ENCODE measurements at places on chromosomes 6 and 20. TPM values are rescaled to one million over a fixed set of nuclear protein-coding genes. Genes with fewer than 3 reads are reported as not detected.

DNA sequence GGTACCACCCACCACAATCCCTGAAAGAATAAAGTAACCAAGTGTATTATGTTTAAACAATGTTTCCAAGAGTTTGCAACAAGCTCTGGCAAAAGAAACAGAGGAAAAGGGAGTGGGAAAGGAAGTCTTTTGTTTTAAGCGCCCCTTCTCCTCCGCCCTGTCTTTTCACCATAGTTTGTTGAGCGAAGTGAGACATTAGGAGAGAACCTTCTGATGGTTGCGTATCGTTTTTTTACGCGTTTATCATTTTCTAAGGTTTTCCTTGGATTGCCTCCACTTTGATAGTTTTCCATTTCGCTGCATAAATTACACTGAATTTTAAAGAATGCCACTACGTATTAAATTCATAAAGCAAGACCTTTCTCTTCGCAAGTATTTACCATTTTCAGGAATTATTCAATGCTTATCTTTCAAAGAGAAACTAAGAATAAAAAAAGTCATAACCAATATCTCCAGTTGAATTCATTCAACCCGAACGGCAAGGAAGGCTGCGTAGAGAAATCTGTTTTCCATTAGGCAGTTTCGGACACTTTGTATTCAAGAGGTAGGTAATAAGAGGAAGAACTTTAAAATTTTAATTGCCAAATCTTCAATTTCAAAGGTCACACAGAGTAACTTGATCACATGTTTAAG lies 920 bp upstream of the EPHA7 start:
- DNase-seq = no peak
- no peak overlapping the region for H3K27ac ChIP-seq
- H3K27me3 ChIP-seq = peaks cover 26% of the 10 kb centered on the region

DNA sequence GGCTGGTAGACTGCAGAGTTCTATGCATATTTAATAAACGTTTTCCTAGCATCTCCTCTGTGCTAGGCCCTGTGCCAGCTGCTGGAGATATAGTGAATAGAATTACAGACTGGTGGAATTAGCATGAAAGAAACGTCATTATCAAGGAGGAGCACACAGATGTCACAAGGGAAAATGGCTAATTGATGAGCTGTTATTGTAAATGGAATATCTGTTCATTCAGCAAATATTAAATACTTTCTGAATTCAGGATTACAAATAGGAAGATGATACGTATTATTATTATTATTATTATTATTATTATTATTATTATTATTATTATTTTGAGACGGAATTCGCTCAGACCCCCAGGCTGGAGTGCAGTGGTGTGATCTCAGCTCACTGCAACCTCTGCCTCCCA lies 1.2 kb downstream of the AAR2 start:
- no peak overlapping the region for H3K27ac ChIP-seq
- H3K36me3 ChIP-seq = peaks cover 19% of the 10 kb centered on the region
- peaks cover 20% of the 10 kb centered on the region for H3K4me1 ChIP-seq
- H3K27me3 ChIP-seq = no peaks in the 10 kb centered on the region
- H3K4me3 ChIP-seq = peak overlapping the region; percentile 65

GRCh38 chr6:160015778-160016684 lies 47.1 kb downstream of the IGF2R start:
- H3K4me3 ChIP-seq = no peak overlapping the region
- H3K36me3 ChIP-seq = no peaks in the 10 kb centered on the region
- DNase-seq = no peak
- H3K4me1 ChIP-seq = peaks cover 8% of the 10 kb centered on the region

GRCh38 chr6:48541649-48542048 lies 430.7 kb upstream of the PTCHD4 start:
- DNase-seq = no peak
- H3K27me3 ChIP-seq = no peaks in the 10 kb centered on the region
- H3K4me1 ChIP-seq = no peaks in the 10 kb centered on the region
- no peak overlapping the region for H3K27ac ChIP-seq

DNA sequence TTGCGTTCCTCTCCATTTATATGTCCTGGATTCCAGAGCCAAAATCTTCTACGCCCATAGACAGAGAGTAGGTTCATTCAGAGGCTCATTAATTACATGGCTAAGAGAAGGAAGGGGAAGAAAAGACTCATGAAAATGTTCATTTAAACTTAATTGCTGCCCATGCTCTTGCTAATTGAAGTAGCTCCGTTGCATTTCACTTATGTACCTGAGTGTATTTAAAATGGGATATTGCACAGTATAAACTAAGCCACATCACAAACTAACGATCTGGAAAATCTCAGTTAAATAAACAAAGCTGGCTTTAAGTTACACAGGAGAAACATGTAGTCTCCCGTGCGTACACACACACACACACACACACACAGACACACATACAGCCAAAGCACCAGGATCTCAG lies 269.2 kb downstream of the CDC5L start:
- H3K27ac ChIP-seq = no peak overlapping the region
- no peak for DNase-seq
- H3K4me1 ChIP-seq = peaks cover 8% of the 10 kb centered on the region
- no peak overlapping the region for H3K4me3 ChIP-seq

DNA sequence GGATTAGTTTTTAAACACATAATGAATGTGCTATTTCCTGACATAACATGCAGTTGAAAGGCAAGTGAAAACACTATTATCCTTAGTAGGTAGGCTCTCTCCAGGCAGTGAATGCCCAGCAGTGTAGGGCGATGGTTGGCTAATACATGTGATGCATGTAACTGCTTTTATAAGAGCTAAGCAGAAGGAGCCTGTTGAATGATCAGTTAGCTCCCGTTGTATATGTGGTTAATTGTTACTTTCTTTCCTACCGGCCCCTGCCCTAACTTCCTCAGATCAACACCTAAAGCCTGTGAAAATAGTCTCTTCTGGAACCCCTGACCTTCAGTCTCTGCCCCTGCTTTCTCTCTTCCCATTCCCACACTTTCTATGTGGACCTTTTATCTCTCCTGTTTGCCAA lies 10.5 kb downstream of the SOX4 start:
- no peak overlapping the region for H3K27ac ChIP-seq
- no peak for DNase-seq
- no peak overlapping the region for H3K4me3 ChIP-seq
- H3K4me1 ChIP-seq = peaks cover 2% of the 10 kb centered on the region
- no peaks in the 10 kb centered on the region for H3K36me3 ChIP-seq

DNA sequence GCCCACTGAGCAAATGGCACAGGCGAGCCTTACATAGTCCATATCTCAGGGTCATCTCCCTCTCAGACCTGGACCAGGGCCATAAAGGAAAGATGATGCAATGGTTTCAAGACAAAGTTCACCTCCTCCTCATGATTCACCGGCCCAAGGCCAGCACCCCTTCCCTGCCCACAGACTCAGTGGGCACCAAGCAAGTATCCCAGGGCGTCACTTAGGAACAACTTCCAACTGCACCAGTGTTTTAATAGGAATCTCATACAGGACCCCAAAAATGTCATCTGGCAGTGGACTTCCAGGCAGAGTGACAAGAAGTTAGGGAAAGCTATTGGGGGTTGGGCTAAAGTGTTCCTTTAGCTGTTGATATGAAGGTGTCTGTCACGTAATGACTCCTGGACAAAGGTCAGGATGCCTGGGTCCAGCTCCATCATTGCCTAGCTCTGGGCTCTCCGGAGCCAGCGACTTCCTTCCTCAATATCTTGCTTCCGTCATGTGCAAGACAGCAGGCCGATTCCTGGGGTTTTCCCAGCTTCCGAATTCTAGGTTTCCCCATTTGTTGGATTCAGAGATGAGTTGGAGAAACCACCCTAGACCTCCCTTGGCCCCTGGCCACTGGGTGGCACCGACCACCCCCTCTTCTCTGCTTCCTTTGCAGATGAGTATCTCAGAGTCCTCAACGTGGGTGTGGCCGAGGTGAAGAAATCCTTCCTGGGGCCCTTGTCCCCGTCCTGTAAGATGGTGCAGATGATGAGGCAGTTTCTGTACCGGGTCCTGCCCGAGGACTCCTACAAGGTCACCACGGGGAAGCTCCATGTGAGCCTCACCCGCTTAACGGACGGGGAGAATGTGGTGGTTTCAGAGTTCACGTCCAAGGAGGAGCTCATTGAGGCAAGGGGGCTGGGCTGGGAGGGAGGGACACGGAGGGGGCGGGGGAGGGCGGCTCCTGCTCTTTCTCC lies 21.1 kb downstream of the PNPLA1 start:
- no peak for DNase-seq
- H3K27ac ChIP-seq = no peak overlapping the region
- no peaks in the 10 kb centered on the region for H3K36me3 ChIP-seq

DNA sequence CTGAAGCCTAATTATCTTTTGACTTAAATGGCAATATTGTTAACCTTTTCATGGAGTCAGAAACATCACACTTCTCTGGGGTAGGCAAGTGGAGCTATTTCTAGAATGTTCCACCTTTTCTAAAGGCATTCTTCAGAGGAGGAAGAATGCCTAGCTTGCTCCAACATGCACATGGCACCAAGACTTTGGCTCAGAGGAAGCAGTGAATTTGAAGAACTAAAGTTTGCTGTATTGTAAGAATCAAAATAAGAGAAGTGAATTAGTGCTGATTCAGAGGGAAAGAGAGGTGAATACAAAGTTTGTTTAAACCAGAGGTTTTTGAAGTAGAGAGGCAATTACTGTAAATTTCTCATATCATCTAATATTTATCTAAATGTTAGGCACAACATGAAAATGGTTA lies 92.2 kb downstream of the SOBP start:
- H3K27me3 ChIP-seq = no peaks in the 10 kb centered on the region
- no peak overlapping the region for H3K4me3 ChIP-seq
- no peak overlapping the region for H3K27ac ChIP-seq

DNA sequence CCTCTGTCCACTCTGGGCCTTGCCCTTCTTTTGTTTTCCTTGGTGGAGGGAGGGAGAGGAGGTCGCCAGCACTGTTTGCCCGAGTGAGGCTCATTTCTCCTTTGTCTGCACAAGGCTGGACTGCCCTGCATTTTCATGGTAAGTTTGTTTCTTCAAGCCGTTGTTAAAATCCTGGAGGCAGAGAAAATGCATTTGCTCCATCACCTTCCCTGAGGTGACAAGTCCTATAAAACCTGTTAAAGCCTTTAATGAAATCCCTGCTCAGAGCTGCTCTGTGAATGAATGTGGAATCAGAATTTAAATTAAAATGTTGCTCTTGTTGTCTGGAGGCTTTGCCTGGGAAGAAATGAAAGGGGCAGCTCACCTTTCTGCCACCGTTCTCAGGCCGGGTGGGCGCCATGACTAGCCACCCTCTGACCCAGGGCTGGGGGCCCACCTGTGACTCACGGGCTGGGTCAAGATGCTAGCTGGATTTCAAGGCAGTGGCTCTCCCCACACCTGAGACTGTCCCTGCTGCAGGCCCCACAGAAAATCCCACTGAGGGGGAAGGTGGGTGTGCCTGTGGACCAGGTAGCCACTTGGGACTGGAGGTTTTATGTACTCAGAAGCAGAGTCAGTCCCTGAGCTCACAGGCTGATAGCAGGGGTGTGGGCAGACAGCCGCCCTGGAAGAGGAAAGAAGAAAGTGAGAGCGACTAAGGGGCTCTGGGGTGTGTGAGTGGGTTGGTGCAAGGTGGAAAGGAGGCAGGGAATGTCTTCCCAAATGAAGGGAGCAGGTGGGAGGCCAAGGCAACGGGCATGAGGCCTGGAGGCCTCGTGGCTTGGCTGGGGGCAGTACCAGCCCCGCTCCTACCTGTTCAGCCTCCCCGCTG lies 24.0 kb upstream of the MYT1 start:
- H3K36me3 ChIP-seq = no peaks in the 10 kb centered on the region
- no peaks in the 10 kb centered on the region for H3K27me3 ChIP-seq
- H3K4me1 ChIP-seq = no peaks in the 10 kb centered on the region
- H3K27ac ChIP-seq = no peak overlapping the region
- H3K4me3 ChIP-seq = no peak overlapping the region

DNA sequence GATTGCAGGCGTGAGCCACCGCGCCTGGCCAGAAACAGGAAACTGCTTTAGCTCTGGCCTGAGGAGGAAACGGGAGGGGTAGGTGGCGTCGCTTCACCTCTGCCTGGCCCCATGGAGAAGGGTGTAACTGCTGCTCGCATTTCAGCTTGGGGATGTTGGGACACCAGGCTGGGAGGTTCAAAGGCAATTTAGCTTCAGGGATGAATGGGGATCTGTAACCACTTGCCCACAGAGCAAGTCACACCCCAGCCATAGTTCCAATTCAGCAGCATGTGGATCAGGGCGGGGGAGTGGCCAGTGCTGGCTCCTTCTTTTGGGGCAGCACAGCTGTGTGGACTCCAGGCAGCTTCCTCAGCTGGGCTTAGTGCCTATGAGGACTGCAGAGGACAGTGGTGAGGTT lies 34.8 kb upstream of the NUP153 start:
- no peak overlapping the region for H3K27ac ChIP-seq
- no peak overlapping the region for H3K4me3 ChIP-seq
- no peak for DNase-seq
- H3K4me1 ChIP-seq = no peaks in the 10 kb centered on the region
- H3K27me3 ChIP-seq = no peaks in the 10 kb centered on the region

DNA sequence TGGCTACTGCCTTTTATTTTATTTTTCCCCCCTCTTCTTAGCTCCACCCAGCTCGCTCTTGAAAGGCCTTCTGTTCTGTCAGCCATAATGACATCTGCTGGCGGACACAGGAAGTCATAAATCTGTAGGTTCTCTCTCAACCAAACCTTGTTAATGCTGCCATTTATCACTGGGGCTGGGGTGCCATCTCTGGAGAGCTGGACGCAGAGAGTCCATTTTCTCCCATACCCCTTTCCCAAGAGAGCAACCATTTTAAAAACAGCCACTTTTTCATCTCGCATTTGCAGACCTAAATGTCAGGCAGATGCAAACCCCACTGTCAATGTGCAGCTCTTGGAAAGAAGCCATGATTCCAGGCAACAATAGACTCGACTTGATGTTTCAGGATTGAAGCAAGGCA lies 13.0 kb upstream of the TSHZ2 start:
- H3K36me3 ChIP-seq = no peaks in the 10 kb centered on the region
- no peak overlapping the region for H3K4me3 ChIP-seq
- H3K27ac ChIP-seq = no peak overlapping the region
- DNase-seq = no peak
- no peaks in the 10 kb centered on the region for H3K27me3 ChIP-seq
- H3K4me1 ChIP-seq = no peaks in the 10 kb centered on the region

DNA sequence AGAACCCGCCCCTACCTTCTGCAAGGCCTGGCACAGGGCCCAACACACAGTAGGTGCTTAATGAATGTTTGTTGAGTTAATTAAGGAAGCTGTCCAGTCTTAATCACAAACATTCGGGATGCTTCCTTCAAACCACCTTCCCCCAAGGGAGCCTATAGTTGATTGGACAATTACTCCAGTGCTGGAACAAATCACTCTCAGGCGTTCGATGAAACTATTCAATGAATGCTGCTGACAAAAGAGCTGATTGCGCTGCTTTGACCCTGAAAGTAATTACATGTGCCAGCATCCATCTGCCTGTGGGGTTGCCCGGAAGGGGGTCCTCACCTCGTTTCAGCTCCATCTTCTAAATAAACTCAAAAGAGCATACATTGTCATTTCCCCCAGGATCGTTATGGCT lies 112.0 kb upstream of the SRSF6 start:
- H3K27me3 ChIP-seq = no peaks in the 10 kb centered on the region
- DNase-seq = no peak
- H3K4me3 ChIP-seq = no peak overlapping the region
- H3K4me1 ChIP-seq = no peaks in the 10 kb centered on the region
- no peak overlapping the region for H3K27ac ChIP-seq
- H3K36me3 ChIP-seq = no peaks in the 10 kb centered on the region

Gene PTCHD4
- total RNA-seq = 2.8 TPM

Gene MYLIP
- total RNA-seq = 87.1 TPM

Gene ATP6V1G2
- 3.9 TPM for total RNA-seq

Gene KHDC1
- total RNA-seq = 3.1 TPM

Gene OTOR
- total RNA-seq = not detected
